ENCODE measurements at places on chromosomes 12 and 14.

DNA sequence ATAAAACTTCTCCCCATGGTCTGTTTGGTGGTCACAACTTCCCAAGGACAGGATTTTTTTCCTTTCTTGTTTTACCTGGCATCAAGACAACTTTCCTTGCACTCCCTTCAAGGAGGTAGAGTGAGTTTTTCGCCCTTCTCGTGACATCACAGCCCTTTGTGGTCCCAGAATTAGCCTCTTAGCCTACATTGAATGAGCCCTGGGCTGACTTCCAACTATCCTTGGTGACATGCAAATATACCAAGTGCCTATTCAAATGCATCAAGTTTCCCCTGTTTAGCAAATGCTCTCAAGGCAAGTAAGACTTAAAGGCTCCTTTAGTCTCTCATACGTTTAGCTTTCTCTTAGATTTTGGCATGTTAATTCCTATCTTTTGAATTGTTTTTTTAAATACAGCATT, 36.6 kb downstream of the TC2N start:
- DNase-seq = no peak

GRCh38 chr14:76576047-76576741, 185.1 kb upstream of the VASH1 start:
- DNase-seq = no peak

DNA sequence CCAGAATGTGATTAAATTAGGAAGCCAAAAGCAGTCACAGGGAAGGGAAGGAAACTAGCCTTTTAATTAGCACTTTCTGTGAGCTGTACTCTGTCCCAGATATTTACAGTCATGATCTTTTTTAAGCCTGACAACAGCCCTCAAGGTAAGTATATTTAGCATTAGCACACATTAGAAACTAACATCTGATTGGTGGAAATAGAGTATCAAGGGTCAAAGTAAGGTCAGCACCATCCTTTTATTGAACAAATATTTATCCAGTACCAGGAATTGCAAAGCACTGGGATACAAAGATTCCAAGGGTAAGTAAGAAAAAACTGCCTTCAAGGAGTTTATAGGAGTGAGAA, 28.2 kb downstream of the RPGRIP1 start:
- DNase-seq = no peak

DNA sequence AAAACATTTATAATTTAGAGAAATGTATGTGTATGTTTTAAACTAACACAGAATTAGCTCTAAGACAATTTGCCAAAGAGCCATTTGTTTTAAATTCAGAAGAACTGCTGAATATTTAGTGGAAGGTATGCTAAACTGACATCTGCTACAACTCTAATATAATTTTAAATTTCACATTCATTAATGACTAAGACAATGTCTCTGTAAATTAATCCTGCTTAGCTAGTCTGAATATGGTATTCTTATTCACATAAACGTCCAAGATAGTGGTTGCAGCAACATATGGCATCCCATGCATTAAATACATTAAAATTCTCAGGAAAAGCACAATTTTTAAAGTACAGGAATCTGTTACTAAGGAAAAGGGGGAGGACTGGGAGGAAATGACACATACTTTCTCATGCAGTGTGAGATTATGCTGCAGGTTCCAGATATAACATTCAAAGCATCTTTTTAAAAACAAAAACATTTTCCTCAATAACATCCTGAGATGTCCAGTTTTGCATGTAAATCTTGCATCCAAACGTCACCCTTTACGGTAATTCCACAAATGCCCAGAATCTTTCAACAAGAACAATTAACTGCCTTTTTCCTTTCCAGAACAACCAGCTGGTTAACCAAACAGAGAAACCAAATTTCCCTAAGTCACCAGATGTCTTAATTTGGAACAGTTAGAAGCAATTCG, 26.9 kb downstream of the WDR89 start:
- peak; percentile 41 for DNase-seq

- DNase-seq = no peak
Measured at GRCh38 chr12:32240162-32240561, 133.5 kb downstream of the BICD1 start.

- no peak for DNase-seq
Measured at GRCh38 chr14:99523704-99524055, 42.5 kb downstream of the CCNK start.

DNA sequence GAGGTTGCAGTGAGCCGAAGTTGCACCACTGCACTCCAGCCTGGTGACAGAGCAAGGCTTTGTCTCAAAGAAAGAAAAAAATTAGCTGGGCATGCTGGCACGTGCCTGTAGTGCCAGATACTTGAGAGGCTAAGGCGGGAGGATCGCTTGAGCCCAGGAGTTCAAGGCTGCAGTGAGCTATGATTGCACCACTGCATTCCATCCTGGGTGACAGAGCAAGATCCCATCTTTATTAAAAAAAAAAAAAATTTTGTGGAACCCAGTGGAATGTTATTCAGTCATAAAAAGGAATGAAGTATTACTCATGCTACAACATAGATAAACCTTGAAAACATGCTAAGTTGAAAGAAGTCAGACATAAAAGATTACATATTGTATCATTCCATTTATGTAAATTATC, 8.3 kb upstream of the ERBB3 start:
- peak; percentile 16 for DNase-seq

DNA sequence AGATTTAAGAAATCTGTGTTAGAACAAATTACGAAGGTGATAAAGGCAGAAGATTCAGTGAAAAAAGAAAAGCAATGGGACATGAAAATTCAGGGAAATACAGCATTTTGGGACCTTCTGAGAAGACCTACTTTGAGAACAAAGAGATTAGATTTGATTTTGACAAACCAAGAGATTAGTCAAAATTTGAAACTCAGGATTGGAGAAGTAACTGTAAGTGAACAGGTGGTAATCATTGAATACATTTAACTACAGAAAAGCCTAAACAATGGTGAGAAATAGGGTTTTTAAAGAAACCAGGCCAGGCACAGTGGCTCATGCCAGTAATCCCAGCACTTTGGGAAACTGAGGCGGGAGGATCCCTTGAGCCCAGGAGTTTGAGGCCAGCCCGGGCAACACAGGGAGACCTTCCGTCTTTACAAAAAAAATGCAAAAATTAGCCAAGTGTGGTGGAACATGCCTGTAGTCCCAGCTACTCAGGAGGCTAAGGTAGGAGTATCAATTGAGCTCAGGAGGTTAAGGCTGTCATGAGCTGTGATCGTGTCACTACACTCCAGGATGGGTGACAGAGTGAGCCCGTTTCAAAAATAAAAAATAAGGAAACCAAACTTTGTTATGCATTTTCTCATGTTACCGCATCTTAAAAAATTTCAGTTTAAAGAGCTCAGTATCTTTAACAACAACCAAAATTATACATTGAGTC, 8.9 kb upstream of the SAV1 start:
- no peak for DNase-seq

- no peak for DNase-seq
Measured at GRCh38 chr12:110721570-110721969, 21.1 kb downstream of the PPP1CC start.

DNA sequence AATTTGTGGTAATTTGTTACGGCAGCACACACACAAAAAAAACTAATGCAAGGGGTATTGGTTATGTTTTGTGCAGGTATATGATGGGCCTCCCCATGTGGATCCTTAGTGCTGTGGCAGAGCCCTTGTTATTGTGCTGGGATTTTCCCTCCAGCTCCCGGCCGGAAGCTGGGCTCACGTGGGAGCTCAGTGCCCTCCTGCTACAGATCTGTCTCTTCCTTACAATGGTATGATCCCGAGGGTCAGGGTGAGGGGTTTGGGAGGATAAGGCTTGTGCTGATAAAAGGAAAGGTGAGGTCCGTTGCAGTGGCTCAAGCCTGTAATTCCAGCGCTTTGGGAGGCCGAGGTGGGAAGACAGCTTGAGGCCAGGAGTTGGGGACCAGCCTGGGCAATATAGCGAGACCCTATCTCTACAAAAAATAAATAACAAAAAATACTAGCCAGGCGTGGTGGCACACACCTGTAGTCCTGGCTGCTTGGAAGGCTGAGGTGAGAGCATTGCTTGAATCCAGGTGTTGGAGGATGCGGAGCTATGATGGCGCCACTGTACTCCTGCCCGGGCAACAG, 861 bp upstream of the SLC48A1 start:
- no peak for DNase-seq

- no peak for DNase-seq
Measured at GRCh38 chr12:69509904-69510827, 40.0 kb downstream of the FRS2 start.

- DNase-seq = peak; percentile 75
Measured at GRCh38 chr12:89472508-89472907, 52.1 kb downstream of the GALNT4 start.

DNA sequence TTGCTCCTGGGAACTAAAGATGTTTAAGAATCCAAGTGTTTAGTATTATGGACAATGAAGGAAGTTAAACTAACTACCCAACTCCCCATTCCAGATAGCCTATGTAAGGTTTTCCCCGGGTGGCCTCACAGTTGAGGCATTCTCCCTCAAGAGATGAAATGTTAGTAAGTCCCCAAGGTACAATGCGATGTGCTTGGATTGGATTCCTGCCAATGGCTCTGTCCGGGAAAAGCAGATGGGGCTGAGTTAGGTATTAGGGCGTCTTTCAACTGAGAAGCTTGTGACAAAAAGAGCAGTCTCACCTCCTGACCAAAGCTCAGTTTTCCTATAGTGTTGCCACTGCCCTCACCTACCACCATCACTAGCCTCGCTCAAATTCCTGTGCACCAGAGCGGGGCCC, 64.8 kb upstream of the E2F7 start:
- no peak for DNase-seq

GRCh38 chr12:89936631-89937030, 228.0 kb upstream of the ATP2B1 start:
- no peak for DNase-seq

GRCh38 chr12:21940549-21941505, at the start of gene ABCC9:
Gene ABCC9 (minus strand): TSS chr12:21941426. CDS start chr12:21936674, 4,752 bp downstream.
- DNase-seq = peak; percentile 22

DNA sequence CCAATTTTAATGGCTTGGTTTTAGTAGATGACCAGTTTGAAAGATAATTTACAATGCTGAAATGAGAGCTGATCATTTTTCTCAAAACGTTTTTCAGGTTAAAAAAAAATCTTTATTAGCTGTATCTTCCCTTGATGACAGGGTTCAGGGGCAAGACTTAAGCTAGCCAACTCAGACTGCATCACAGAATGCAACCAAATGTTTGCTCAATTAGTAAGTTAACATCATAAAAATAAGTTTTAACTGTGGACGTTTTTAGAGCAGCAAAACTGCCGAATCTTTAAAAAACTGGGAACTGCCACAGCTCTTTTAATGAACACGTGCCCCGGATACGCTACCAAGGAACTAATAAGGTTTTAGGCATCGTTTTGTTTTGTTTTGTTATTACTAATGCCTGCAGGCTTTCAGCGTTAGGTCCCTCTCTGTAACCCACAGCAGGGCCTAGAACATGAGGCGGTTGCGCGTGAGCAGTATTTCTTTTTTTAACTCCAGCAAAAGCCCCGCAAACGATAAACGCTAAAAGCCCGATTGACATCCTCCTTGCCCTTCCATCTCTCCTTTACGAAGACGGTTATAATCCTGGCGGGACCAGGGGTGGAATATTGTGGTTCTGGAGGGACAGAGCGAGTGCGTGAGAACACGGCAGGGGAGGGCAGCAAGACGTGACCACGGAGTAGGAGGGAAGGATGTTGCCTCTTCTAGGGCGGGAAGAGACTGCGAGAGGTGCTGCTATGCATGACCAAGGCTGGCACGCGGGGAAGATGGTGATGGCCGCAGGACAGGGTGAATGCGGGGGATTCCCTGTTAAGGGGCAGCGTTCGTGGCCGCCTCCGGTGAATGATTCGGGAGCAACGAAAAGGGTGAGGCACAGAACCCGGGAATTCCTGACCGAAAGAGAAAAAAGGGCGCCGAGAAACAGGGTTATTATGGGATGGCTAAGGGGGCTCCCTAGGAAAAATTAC, 652 bp downstream of the SUPT16H start:
- peak; percentile 54 for DNase-seq
